ENCODE measurements at places on chromosomes 2 and 18.

DNA sequence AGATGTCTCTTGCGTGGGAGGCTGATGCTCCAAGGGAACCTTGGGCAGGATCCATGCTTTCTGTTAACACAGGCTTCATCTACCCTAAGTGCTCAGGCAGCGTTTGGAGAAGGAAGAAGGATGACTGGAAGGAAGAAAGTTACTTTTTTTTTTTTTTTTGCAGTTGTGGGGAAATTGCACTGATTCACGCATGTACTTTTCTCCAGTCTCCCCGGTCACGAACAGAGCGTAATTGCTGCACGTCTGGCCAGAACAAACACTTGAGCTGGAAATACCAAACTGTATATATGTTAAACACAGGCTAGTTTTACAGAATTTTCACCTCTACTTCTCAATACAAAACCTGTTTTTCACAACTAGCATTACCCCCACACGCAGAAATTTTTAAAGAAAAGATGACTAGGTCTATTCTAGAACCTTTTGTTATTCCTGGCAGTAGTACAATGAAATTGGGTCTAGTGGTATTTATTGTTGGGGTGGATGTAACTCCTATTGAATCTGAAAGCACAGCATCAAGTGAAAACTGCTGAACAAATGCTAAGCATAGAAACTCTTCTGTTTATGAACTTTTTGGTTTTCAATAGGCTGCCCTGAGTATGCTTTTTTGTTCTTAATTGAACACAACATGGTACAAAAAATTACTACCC lies 9.3 kb upstream of the SCYGR5 start:
- DNase-seq = no peak

DNA sequence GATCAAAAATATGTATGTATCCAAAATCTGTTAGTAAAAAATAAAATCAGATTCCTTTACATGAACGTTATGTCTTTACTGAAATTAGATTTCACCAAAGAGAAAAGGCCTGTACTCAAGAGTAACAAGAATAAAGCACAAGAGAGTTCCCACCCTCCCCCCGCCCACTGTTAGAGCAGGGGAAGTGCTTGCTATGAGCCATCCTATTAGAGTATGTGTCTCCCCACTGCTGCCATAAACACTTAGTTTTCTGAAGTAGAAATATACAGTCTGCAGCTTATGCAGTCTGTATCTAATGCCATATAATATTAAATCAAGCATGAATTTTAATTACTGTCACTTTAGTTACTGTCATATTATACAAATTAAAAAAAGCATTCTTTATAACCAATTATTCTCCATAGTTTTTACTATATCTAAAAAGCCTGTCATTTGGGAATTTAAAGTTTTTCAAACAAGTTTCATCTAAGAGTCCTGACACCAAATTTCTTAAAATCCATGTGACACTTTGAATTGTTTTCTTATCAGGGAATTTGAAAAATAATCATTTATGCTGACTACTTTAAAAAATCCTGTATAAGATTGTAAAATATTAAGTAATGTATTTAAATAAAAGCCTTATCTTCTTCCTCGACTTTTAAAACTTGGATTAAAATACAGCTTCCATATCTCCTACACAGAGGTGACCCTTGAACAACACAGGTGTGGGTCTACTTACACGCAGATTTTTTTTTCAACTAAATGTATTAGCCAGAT lies 51.8 kb upstream of the GPR75 start:
- no peak for DNase-seq

GRCh38 chr2:71833272-71833671 lies 314.4 kb downstream of the CYP26B1 start:
- DNase-seq = no peak

DNA sequence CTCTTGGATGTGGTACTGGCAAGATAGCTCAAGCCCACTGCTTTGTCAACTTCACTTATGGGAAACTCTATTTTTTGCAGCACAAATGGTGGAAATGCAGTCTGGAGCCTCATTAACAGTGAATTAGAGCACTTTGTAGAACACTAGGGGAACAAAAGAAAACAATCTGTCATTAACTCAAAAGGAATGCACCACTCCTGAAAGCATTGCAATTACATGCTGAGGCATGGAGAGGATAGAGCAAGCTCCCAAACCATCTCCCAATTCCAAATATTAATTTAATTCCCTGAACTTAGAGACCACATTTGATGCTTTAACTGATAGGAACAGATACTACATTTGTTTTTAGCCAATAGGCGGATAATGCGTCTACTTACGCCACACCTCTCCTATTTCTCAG lies 32.8 kb upstream of the TANC1 start:
- no peak for DNase-seq

DNA sequence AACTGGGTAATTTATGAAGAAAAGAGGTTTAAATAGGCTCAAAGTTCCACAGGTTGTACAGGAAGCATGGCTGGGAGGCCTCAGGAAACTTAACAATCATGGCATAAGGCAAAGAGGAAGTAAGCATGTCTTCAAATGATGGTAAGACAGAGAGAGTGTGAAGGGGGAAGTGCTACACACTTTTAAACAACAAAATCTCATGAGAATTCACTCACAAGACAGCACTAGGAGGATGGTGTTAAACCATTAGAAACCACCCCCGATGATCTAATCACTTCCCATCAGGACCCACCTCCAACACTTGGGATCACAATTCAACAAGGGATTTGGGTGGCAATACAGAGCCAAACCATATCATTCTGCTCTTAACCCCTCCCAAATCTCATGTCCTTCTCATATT lies 34.9 kb downstream of the CFAP210 start:
- peak; percentile 67 for DNase-seq

DNA sequence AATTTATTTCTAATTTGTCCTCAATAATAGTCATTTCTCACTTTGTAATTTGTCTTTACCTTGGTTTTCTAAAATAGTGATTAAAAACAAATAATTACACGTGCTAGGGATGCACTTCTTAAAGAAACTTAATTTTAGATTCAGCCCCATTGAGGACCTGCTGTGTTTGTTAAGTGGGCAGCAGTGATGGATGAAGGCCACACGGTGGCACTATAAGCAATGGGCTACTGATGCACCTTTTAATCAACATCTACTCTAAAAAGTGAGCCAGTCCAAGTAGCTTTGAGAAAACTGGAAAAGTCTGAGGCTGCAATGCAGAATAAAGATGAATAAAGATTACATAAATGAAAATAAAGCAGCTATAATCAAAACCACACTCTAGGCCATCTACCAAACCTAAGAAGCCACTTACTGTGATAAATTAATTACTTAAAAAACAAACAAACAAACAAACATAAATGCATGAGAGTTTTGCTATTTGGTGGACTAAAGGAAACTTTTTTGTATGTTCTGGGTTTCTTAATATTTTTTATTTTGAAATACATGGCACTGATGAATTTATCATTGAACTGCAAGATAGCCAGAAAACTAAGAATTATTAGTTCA lies 89.3 kb downstream of the PDE11A start:
- peak; percentile 38 for DNase-seq

DNA sequence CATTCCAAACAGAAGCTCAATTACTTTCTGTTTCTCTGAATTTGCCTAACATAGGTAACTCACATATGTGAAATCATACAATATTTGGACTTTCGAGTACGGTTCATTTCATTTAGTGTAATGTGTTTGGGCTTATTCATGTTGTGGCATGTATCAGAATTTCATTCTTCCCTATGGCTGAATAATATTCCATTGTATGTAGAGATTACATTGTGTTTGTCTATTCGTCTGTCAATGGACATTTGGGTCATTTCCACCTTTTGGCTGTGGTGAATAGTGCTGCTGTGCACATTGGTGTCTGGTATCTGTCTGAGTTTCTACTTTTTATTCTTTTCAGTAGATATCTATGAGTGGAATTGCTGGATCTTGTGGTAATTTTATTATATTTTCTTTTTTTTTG lies 43.9 kb downstream of the LBH start:
- DNase-seq = no peak

DNA sequence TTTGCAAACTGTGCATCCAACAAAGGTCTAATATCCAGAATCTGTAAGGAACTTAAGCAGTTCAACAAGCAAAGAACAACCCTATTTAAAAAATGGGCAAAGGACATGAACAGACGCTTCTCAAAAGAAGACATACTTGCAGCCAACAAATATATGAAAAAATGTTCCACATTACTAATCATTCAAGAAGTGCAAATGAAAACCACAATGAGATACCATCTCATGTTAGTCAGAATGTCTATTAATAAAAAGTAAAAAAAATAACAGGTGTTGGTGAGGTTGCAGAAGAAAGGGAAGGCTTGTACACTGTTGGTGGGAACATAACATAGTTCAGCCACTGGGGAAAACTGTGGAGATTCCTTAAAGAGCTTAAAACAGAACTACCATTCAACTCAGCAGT lies 126.2 kb downstream of the NAT8 start:
- DNase-seq = no peak

GRCh38 chr2:216084547-216084946 lies 2.8 kb downstream of the TMEM169 start:
- peak; percentile 40 for DNase-seq

DNA sequence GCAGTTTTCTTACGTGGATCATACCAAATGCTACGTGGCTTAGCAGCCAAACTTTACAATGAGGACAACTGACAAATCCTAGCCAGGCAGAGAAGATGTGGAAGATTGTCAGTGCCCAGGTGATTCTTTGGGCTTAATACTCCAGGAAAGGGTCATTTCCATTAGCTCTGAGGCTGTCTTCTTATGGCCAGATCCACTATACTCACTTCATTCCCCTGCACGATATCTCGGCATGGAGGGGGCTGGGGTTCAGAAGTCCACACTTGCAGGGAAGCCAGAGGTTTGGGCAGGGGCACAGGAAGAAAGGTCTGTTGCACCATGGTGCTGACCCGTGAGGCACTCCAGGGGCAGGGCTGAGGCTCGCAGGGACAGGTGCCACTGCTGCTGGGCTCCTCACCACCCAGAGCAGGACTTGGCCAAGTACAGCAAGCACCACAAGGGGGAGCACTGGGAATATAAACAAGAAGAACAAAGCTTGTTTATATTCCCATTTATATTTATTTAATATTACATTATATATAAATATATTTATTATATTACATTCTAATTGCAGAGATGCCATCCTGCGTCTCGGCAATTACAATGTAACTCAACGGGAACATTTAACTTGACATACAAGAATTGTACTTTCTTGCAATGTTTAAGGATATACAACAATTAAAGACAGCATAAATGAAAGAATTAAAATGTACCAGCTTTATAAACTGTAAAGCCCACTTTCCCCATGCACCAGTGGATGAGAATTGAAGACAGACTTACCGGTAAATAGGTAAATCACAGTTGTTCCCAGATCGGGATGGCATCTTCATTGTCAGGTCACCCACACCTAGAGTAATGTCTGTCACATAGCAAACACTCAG lies 27.2 kb downstream of the CLUL1 start:
- DNase-seq = no peak

DNA sequence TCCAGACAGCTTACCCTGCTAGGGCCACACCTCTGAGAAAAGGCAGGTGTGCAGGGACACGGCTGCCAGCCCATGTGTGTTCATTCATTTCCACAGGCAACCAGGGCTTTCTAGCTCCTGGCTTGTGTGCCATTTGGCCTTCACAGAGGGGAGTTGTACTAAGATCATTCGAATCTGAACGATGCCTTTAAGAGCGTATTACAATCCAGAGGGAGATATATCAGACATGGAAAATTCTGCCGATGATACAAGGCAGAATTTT lies 64.2 kb upstream of the OTOF start:
- DNase-seq = no peak

- DNase-seq = no peak
Measured at GRCh38 chr2:56687169-56687568, 503.4 kb downstream of the CCDC85A start.

DNA sequence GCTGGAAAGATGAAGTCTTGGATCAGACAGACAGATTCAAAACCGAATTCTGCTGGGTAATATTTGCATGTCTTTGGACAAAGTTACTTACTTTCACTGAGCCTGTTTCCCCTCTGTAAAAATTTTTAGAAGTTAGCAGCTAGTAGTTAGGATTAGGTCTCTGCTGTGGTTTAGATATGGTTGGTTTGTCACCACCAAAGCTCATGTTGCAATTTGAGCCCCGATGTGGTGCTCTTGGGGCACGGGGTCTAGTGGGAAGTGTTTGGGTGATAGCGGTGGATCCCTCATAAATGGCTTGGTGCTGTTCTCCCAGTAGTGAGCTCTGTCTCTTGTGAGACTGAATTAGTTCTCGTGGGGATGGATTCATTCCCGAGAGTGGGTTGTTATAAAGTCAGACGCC lies 38.9 kb upstream of the PNO1 start:
- DNase-seq = no peak

- DNase-seq = no peak
Measured at GRCh38 chr2:108579623-108580022, 45.4 kb downstream of the LIMS1 start.

GRCh38 chr18:74244554-74244953 lies 47.2 kb downstream of the CYB5A start:
- no peak for DNase-seq

DNA sequence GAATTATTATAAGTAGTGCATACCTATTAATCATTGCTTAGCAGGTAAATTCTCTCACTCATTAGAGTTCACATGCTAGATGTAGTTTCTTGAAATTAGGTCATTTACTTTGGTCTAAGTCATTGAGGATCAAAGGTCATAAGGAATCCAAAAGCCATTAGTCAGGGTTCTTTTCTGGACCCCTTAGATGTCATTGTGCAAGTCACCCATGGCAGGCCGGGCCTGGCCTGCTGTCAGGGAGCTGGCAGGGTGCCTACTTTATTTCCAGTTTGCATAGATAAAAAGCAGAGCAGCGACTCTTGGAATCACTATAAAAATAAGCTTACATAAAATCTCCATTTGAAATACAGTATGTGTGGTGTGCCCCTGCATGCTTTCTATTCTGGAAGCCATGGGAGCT lies 91.3 kb downstream of the MEIS1 start:
- no peak for DNase-seq

DNA sequence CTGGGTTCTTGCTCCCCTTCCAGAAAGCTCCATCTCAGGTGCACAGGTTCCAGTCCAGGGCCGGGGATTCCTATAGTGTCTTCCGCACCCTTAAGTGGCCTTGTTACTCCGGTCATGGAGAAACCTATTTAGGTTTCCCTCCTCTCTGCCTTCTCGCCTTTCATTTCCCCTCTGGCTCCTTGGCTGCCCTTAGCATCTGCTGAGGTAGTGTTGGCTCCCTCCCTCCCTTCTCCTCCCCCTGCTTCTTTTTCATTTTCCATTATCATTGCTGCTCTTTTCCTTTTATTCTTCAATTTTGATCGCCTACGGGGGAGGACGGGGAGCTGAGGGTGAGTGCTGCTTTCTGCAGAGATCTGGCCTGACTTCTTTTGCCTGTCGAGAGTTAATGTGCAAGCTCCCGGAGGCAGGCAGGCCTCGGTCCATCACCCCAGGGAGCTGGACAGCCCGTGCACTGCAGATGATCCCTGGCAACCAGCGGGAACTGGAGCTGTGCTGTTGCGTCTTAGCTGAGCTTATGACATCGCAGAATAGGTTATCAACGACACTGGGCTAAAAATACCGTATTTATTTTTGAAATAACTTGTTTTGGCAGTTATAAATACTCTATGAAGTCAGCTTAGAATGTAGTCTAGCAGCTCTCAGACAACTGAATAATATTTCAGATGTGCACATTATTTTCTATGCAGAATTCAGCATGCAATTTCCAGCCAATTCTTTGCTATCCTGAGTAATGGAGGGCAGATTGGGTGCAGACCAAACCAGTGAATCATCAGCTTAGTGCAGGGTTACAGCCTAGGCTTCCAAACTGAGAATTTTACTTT lies 141.9 kb downstream of the SLC4A3 start:
- no peak for DNase-seq
